Activated T-cell treated with anti-CD3 and anti-CD28 coated beads, Interleukin-2, amount 50 U/mL, for 72 hours (primary cell): ENCODE measurements at places on chromosomes 6 and 20. TPM values are rescaled to one million over a fixed set of nuclear protein-coding genes. Genes with fewer than 3 reads are reported as not detected.

GRCh38 chr6:138597336-138597735 is 98.0 kb upstream of the NHSL1 start:
- H3K4me3 ChIP-seq, result no peak overlapping the region
- H3K27me3 ChIP-seq, result peaks cover 6% of the 10 kb centered on the region
- peaks cover 23% of the 10 kb centered on the region for H3K4me1 ChIP-seq
- H3K36me3 ChIP-seq, result no peaks in the 10 kb centered on the region

Gene MEP1A
- not detected for total RNA-seq

GRCh38 chr6:157246771-157247484 is 76.4 kb downstream of the TMEM242 start:
- H3K36me3 ChIP-seq, result peaks cover 4% of the 10 kb centered on the region
- no peaks in the 10 kb centered on the region for H3K4me1 ChIP-seq
- H3K27me3 ChIP-seq, result peaks cover 15% of the 10 kb centered on the region
- no peak for DNase-seq
- H3K4me3 ChIP-seq, result no peak overlapping the region

- DNase-seq, result no peak
- H3K27me3 ChIP-seq, result no peaks in the 10 kb centered on the region
- no peaks in the 10 kb centered on the region for H3K36me3 ChIP-seq
- H3K4me3 ChIP-seq, result no peak overlapping the region
Measured at GRCh38 chr6:129140526-129140925, 257.6 kb downstream of the LAMA2 start.

DNA sequence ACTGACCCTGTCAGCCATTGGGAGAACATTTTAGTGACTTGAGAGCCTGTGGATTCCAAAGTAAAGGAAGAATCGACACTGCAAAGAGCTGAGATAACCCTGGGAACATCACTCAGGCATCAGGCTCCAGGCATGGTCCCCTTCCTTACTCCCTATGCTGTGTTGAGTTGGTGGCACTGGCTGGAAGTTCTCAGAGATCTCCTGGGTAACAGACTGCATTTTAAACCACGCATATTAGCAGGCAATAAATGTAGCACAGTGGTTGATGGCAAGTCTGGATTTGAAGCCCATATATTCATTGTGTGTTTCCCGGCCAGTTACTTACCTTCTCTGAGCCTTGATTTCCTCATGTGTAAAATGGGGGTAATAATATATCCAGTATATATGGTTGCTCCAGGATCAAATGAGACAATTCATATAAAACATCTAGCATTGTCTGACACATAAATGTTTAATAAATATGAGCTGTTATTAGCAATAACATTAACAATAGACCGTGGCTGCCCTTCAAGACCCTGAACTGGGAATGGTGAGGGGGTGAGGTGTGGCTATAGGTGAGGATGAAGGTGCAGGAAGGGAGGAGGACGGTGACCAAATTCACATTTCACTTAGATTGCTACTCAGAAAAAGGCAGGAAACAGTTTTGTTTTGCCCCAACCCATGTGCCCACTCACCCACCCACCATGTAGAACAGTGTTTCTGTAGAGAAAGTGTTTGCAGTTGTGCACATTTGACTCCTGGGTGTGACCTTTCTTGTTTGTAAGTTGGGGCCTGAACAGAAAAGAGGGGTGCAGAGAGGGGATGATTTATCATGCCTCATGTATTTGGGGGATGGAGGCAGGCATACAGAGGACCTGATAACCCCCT is 2.1 kb downstream of the PLCG1 start:
- no peak for DNase-seq
- peak overlapping the region; percentile 91 for H3K27ac ChIP-seq
- H3K27me3 ChIP-seq, result no peaks in the 10 kb centered on the region
- H3K36me3 ChIP-seq, result no peaks in the 10 kb centered on the region
- peak overlapping the region; percentile 86 for H3K4me3 ChIP-seq

- H3K4me3 ChIP-seq, result no peak overlapping the region
- no peak for DNase-seq
- H3K36me3 ChIP-seq, result no peaks in the 10 kb centered on the region
- no peak overlapping the region for H3K27ac ChIP-seq
- H3K4me1 ChIP-seq, result no peaks in the 10 kb centered on the region
- H3K27me3 ChIP-seq, result no peaks in the 10 kb centered on the region
Measured at GRCh38 chr6:64258752-64259151, 623.1 kb downstream of the PHF3 start.

DNA sequence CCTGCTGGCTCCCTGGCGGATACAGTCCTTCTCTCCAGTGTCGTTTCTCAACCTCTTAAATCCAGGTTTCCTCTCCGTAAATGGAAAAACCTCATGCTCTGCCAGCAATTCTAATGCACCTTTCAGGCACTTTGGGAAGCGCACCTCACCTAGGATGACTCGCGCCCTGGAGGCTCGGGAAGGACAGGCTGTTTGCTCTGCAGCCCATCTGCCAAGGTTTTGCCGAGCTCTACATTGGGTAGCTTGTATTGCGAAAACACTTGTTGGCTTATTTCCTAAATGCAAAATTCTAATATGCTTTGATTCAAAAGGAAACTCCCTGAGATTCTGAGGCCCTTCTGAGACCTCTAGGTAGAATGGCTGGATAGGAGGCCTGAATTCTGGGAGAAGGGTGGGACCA is 102.6 kb upstream of the MLN start:
- no peak overlapping the region for H3K4me3 ChIP-seq
- H3K27me3 ChIP-seq, result no peaks in the 10 kb centered on the region
- H3K27ac ChIP-seq, result no peak overlapping the region

GRCh38 chr6:122347280-122347679 is 52.2 kb upstream of the HSF2 start:
- H3K4me1 ChIP-seq, result no peaks in the 10 kb centered on the region
- peaks cover 35% of the 10 kb centered on the region for H3K27me3 ChIP-seq
- DNase-seq, result no peak
- H3K27ac ChIP-seq, result no peak overlapping the region

Gene SLC22A1
- total RNA-seq, result 2.4 TPM

- H3K4me3 ChIP-seq, result no peak overlapping the region
- H3K4me1 ChIP-seq, result no peaks in the 10 kb centered on the region
- DNase-seq, result no peak
- no peaks in the 10 kb centered on the region for H3K36me3 ChIP-seq
- H3K27ac ChIP-seq, result no peak overlapping the region
- no peaks in the 10 kb centered on the region for H3K27me3 ChIP-seq
Measured at GRCh38 chr6:120632975-120633374, 701.3 kb downstream of the TBC1D32 start.

Gene CASS4
- 3.5 TPM for total RNA-seq
